ENCODE measurements at places on chromosomes 16 and 17.

DNA sequence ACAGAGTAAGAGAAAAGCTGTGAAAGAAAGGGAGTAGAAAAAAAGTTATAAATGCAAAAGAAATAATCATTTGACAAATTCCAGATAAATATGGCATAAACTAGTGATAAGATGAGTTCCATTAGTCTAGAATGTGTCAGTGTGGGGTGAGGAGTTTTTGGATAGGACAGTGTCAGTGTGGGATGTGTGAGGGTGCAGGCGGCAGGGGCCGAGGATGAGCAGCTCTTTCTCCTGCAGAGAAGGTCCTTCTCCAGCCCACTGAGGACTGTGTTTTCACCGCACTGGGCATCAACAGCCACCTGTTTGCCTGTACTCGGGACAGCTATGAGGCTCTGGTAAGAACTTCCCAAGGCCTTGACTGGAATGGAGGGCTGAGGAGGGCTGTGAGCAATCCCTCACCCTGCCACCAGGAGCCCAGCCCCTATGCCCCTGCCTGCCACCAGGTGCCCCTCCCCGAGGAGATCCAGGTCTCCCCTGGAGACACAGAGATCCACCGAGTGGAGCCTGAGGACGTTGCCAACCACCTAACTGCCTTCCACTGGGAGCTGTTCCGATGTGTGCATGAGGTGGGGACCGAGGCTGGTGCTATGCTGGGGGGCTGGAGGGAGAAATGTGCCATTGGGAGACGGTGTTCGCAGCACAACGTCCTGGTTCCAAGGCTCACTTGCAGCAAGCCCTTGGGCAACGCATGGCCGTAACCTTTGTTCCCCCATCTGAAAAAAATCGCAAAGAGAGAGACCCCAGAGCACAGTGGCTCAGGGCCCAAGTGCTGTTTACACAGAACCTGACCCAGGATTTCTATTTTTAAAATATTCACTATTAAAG is 13.1 kb downstream of the RAPGEFL1 start:
- no peak for DNase-seq

- DNase-seq, result no peak
Observed at GRCh38 chr17:9290226-9290613, 268.9 kb downstream of the NTN1 start.

DNA sequence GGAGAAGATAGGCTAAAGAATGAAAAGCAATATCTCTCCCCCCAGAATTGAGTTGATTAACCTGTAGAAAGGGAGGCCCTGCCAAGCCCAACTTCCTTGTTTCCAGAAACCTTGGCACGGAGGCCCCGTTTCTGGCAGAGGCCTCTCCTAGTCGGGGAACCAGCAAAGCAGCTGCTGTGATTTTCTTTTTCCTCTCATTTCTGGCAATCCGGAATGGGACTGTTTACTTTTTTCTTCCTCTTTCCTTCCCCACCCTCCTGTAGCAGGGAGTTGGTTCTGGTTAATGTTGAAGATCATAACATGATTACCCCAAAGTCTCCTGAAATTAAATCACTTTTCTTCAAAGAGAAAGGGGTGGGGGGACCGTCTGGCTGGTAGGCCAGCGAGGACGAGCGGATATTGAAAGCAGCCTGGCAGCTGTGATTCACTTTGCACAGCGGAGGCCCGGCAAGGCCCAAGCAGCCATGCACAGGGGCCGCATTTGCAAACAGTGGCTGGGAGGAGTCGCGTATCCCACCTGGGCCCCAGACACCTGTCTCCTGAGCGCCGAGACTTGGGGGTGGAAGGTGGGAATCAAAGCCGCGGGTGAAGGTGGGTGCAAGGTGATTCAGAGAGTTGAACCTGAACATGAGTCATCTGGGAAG is 51.5 kb downstream of the NTN1 start:
- DNase-seq, result no peak

DNA sequence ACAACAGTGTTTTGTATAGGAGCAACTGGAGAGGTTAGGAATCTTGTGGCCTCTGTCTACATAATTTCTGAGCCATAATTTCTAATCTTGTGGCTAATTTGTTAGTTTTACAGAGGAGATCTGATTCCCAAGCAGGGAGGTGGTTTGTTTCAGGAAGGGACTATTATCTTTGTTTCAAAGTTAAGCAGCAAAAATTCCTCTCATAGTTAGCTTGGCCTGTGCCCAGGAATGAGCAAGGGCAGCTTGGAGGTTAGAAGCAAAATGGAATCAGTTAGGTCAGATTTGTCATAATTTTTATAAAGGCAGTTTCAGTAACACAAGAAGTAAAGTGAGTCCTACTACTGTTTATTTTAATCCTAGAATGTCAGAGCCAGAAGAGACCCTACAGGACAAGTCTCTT is 2.0 kb upstream of the RDM1 start:
- DNase-seq, result peak; percentile 16

- DNase-seq, result no peak
Observed at GRCh38 chr16:23843143-23843542, 7.4 kb downstream of the PRKCB start.

GRCh38 chr16:10980813-10981212 is 36.4 kb downstream of the CLEC16A start:
- DNase-seq, result no peak

DNA sequence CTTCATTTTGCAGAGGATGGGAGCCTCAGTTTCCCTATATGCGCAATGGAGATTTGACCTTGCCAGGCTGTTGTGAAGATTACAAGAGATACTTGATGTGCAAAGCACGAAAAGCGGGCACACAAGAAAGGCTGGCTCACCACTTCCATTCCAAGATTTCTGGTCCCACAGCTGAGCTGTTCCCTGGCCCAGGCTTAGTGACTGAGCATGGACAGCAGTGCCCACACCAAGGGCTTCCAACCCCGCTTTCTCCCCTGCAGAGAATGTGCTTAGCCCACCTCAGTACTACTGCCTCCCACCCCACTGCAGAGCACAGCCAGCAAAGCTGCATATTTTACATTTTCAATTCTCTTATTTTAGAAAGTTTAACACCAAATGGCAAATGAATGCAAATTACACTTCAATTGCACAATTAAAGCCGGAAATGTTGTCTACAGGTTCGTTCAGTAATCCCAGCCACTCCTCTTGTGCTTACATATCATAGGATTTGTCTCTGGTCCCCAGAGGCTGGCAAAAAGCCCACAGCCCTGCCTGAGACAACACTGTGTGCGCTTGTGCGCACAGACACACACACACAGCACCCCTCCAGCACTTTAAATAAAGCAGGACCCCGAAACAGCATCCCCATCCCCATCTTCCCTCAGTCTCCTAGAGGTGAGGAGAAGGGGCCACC is 51.8 kb downstream of the VAC14 start:
- DNase-seq, result no peak
